ENCODE measurements at places on chromosomes 1 and 21.

GRCh38 chr1:227773558-227773957, 38.3 kb downstream of the SNAP47 start:
- no peak for DNase-seq

- no peak for DNase-seq
Measured at GRCh38 chr1:1755426-1755825, 22.8 kb downstream of the NADK start.

GRCh38 chr1:39727932-39728317, 10.8 kb upstream of the PPIE start:
- no peak for DNase-seq

GRCh38 chr1:196160066-196160795, 448.0 kb downstream of the KCNT2 start:
- DNase-seq = no peak

DNA sequence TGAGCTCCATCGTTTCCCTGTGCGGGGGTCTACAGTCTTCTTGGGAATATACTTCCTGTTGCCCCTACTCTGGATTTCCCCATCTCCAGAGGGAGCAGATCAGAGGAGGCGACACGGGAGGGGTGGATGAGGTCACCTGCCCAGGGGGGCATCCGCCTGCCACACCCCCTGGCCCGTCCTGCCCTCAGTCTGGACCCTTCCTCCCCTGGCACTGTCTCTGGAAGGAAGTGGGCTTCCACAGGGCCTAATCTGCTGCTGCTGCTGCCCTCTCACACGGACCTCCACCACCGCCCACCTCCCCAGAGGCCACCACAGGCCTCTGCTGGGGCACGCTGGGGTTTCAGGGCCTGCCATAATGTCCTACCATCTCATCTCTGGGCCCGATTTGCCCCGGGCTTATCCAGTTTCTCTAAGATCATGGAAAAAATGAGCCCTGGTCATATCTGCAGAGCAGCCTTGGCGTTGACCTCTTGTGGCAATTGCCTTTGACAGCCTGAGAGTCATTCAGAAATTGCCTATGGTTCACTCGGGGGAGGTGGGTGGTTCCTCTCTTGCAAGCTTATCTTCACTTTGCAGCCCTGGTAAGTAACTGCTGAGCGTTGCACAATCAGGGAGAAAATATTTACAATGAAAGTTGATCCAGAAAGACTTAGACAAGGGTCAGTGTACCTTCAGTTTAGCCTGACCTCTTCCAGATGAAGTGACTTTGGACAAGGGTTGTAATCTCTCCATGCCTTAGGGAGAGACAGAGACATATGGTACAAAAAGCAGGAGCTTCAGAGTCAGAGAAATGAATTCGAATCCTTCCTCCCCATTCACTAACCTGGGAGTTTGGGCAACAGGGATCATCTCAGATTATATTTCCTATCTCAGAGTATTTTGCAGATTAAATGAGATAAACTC, 252.4 kb downstream of the TOMM20 start:
- DNase-seq = no peak

DNA sequence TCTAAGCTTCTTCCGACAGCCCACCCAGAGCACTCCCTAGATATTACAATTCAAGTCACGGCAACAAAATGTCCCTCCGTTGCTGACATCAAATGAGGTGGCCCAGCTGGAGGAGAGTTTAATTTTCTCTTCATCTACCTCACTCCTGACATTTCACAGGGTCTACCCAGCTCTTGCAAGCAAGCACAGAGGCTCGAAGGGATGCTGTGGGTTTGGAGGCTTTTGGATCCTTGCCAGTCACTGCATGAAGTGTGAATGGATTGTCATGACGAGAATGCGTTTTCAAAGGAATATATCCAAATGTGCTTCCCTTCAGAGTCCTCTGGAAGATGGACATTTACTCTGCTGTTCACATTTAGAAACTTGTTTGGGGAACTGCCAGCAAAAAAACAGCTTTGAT, 33.5 kb downstream of the CAPN8 start:
- DNase-seq = no peak

GRCh38 chr1:150761801-150762200, 3.8 kb downstream of the CTSS start:
- DNase-seq = no peak

- peak; percentile 63 for DNase-seq
Measured at GRCh38 chr1:150561254-150561973, 12.2 kb downstream of the ADAMTSL4 start.

GRCh38 chr1:85374160-85374559, 90.8 kb downstream of the DDAH1 start:
- no peak for DNase-seq

DNA sequence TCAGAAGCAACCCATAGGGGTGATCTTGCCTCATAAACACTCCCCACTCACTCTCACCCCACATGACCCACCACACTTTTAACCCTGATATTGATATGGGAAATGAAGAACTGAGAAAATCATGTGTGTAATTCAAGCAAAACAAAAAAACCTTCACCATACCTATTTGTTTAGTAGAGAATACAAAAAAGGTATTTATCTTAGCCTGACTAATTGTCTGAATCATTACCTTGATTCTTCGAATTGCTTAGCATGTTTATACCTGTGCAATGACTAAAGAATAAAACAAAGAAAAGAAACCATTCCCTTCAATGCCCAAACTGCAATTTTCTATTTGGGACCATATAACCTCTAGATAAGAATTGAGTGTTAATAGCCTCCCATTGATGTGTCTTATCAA, 1.8 kb downstream of the CLDN17 start:
- no peak for DNase-seq

- no peak for DNase-seq
Measured at GRCh38 chr21:45146306-45146705, 71.9 kb downstream of the ADARB1 start.

DNA sequence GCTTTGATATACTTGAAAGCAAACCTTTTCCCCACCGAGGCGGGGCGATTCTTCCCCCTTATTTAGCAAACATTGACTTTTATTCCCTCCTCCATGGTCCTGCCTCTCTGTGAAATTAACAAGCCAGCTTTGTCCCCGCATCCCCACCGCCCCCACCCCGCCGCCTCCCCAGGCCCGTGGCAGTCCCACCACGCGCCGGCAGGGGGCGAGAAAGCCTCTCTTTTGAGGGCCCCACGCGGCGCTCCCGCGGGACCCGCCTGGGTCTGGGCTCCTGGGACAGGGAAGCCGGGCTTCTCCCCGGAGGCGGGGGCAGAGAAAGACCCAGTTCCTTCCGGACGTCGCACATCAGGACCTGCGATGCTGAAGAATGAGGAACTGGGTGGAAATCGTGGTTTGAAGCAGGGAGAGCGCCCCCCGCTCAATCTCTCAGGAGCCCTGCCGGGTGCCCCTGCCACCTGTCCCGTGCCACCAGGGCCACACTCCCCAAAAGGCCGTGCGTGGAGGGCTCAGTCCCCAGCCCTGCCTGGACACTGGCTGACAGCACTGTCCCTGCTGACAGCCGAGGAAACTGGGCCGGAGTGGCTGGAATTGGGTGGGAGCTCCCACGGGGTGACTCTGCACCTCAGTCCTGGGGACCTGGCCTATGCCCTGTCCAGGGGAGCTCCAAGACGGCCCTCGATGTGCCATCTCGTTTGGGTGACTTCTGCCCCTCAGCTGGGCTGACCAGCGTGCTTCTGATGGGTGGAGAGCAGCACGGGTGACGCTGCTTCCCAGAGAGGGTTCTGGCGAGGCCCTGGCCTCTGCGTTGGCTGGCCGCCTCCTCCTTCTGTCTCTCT, 8.6 kb upstream of the ACTRT2 start:
- DNase-seq = peak; percentile 10

GRCh38 chr21:32917362-32918135, 108.2 kb upstream of the OLIG2 start:
- no peak for DNase-seq

DNA sequence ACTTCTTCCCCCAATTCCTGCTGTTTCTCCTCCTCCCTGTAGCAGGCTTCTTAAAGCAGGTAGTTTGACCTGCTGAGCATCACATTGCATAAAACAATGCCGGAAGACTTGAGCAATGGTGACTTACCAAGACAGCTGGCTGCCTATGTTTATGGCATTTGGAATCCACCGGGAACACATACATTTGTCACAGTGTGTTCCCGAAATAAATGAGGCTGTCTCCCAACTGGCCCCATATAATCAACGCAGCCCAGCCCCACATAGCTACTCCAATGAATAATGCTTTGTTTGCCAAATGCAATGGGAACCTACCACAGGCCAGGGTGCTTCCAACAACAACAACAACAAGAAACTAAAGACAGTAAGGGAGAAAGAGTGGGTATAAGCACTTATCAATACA, 186.1 kb upstream of the MAP1LC3C start:
- no peak for DNase-seq

GRCh38 chr1:29801003-29801402, 564.7 kb downstream of the PTPRU start:
- no peak for DNase-seq

GRCh38 chr1:191371626-191372025, 786.6 kb upstream of the RGS18 start:
- DNase-seq = no peak

DNA sequence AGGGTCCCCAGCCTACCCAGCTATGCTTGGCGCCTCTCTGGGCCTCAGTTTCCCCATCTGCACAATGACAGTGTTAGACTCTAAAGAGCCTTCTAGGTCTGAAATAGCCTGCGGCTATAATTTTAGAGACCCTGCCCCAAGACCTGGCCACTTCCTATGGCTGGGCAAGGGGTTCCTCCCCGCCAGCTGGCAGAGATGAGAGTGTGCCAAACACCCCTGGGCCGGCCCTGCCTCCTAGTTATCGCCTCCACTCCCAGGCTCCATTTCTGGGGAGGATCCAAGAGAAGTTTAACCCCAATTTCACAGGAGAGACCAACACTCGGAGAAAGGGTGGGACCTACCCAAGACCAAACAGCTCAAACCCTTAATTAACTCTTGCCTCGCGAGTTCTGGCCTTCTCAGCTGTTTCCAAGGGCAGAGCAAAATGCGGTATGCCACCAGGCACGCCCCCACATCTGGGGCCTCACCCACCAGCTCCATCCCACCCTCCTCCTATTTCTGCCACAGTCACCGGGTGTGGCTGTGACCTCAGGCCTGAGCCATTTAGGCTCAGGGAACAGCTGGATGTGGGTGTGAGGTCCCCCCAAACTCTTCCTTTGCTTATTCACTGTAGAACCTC, 35.7 kb downstream of the TTC39A start:
- DNase-seq = no peak

DNA sequence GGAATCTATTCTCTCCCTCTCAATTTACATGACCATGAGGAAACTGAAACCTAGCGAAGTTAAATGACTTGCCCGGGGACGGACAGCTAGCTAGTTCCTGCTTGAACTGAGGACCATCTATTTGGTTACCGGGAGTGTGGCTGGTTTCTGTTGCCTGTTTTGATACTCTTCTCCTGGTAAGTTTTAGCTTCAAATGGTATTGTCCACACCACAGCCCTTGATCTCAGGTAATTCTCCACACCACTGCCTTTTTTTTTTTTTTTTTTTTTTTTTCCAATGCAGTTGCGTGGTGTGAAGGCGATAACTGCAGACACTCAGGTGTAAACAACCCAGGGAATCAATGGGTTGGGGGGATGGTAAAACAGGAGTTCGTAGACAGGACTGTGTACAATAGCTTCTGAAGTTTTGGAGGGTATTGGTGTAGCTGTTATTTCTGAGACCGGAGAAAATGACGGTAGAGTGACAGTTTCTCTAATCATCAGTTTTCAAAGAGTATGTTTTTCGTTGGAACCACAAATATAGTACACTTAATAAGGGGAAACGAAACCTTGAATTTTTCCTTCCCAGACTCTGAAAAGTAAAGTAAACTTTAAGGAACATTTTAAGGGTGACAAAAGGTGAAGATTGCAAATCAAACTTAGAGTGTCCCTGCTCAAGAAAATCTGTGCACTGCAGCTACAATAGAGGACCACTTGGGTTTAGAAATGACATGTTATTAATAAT, 125.3 kb upstream of the CACYBP start:
- DNase-seq = no peak

DNA sequence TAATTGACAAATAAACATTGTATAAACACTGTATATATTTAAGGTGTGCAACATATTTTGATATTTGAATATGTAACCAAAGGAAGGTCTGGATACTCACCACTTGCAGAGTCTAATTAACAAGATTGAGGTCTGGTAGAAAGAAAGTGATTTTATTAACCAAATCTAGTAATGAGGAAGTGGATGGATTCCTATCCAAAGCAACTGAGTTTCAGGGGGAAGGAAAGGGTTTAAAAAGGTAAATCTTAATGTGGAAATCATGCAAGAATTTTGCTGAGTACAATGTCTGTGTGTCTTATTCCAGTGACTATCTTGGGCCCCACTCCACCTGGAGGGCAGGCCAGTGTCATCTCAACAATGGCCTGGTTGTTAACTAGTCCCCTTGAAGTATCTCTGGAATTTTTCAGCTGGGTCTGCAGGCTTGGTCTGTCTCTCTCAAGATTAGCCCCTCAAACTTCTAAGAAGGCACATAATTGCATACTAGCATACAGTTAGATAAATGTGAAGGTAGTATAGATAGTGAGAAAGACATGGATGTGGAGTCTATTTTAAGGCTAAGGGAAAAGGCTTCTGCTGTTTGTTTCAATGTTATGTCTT, 262.7 kb upstream of the RGS18 start:
- no peak for DNase-seq

- DNase-seq = peak; percentile 20
Measured at GRCh38 chr1:116738673-116739370, 15.4 kb upstream of the CD2 start.

DNA sequence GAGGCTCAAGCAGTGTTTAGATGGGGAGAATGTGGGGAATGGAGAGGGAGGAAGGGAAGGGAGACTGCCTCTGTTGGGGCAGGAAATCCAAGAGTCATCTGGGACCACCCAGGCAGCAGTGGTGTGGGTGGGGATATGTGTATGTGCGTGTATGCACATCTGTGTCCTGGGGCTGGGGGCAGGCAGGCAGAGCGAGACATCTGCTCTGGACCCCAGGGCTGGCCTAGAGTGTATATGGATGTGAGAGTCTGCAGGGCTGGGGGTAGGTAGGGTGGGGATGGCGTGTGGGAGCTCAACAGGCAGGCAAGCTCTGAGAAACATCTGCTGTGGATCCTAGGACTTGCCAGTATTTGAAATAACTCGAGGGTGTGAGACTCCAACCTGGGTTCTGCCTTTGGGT, 3.5 kb downstream of the PTCH2 start:
- DNase-seq = no peak

All from stimulated activated naive CD4-positive, alpha-beta T cell (primary cell).